ENCODE measurements at places on chromosomes 5 and 9.
A peak's percentile ranks its signal among the peaks of the same experiment; 100 is the strongest.

GRCh38 chr5:116616876-116617275 is 42.3 kb upstream of the SEMA6A start:
- no peak for DNase-seq

DNA sequence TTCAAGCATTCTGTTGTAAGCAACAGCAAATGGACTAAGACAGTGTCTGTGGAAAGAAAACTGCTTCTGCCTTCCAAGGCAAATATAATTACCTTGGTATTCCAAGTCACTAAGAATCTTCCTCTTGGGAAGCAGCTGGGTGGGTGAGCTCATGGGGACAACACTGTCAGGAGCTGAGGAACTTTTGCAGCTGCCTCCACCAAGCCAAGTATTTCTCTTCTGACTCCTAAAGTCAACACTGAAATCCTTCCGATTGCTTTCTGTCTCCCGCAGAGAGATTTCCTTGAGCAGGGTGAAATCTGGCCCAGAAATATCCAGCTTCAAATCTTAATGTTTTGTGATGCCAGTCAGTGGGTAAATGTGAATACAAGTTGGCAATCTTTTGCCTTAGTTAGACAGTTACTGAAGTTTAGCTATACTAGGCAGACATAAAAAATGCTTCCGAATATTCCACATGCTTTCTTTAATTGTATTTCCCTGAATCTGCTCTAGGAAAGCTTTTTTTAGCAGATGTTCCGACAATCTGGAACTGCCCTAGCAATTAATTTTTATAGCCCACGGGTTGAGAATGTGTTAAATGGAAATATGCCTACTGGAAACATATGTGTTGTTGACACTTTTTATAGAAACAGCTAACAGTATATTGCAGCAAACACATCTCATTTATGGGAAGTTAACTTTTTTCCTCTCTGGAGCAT is 369.9 kb upstream of the DAB2 start:
- DNase-seq: no peak

- DNase-seq: no peak
Measured at GRCh38 chr5:60092671-60093422, 199.3 kb upstream of the PDE4D start.

DNA sequence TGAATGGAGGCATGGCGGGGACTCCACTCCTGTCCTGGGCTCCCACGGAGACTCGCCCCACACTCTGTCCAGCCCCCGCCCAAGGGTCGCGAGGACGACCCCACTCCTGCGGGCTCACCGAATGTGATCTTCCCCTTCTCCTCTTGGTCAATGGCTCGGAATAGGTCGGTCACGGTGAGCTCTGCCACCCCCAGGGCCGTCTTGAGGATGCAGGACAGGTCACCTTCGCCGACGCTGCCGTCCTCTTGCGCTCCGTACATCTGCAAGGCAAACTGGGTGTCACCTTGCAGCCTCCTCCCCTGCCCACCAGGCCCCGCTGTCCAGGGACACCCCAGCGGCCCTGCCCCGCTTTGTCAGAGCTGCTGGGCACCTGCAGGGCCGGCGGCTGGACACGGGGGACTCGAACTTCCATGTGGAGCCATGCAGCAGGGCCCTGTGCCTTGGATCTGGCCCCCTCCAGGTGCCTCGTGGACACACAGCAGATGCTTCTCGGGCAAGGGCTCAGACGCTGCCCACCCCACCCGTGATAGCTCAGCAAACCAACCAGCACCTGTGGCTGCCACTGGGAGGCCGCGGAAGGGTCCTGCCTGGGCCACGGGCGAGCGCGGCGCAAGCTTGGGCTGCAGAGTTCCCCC is 21.5 kb upstream of the SLC6A3 start:
- DNase-seq: no peak

DNA sequence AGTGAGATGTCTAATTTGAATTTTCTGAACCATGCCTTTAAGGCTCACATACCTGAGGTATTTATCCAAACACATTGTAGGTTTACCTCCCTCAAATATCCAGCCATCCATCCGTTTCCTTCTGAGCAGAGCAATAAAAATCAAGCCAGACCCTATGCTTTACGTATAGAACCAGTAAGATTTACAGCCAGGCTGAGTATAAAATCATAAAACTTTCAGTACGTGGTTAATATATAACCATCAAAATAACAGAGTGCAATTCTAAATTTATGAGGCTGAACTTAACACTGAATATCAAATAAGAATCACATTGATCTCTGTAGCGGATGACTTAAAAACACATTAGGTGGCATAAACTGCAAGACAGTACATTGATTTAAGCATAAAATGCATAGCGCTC is 877.9 kb upstream of the WWC1 start:
- no peak for DNase-seq

DNA sequence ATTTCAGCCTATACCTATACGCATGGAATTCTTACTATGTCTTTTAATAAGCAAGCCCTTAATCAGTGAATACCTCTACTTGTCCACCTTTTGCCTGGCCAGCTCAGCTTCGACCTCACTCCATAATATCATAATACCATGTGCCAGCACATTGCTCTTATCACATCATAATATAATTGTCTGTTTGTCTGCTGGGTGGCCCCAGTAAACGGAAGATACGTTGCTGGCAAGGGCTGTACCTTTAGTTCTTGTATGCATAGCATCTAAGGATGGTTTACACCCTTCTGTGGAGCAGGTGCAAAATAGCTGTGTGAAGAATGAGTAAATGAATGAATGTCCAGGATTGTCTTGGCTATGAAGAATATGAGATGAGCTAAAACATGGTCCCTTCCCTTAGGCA is 29.9 kb downstream of the SV2C start:
- DNase-seq: no peak

- no peak for DNase-seq
Measured at GRCh38 chr5:7668627-7669026, 182.3 kb downstream of the CFAP90 start.

DNA sequence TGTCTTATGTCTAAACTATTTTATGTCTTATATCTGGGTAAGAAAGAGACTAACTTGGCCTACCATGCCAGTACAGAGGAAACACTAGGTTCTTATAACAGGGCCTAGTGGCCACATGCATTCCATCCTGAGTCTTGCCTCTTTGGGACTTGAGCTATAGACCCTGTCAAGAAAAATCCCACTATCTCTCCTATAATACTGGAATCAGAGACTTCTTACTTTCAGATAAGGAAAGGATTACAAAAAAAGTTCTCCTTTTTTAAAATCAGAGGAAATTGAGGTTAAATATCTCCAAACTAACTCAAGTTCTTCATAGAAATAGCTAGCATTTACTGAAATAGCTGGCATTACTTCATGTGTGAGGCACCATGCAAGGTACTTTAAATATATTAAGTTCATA is 34.3 kb downstream of the PTGER4 start:
- DNase-seq: no peak

- no peak for DNase-seq
Measured at GRCh38 chr5:6269925-6270324, 108.4 kb downstream of the MED10 start.

DNA sequence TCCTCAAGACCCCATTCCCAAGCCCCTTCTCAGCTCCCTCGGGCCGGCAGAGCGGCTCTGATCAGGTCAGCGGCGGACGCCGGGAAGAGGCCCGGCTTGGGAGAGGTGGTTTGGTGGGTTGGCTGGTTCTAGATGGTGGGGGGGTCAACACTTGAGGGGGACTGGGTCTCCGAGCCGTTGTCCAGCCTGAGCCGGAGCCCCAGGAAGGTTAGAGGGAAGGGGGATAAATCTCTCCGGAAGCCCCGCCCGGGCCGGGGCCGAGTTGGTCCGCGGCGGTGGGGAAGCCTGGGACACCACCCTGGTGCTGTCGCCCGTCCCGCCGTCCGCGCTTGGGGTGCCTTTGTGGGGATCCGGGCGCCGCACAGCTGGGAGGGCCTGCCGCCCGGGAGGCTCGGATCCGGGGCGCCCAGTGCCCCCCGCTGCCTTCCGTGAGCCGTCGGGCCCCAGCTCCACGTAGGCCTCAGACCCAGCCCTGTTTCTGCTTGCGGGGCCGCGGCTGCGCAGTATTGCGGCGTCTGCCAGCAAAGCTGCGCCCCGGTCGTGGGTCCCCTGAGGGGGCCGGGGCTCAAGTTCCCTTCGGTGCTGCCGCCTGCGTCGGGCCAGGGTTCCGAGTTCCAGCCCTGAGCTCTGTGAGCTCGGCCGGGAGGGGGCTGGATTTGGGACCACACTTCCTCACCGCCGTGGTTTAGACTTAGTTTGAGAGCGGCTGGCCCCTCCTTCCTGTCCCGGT is 542 bp upstream of the TRIM52 start:
- peak; percentile 59 for DNase-seq

- no peak for DNase-seq
Measured at GRCh38 chr9:133420392-133420827, 1.8 kb upstream of the ADAMTS13 start.

- peak; percentile 59 for DNase-seq
Measured at GRCh38 chr5:135030956-135031812, 2.8 kb downstream of the PITX1 start.

DNA sequence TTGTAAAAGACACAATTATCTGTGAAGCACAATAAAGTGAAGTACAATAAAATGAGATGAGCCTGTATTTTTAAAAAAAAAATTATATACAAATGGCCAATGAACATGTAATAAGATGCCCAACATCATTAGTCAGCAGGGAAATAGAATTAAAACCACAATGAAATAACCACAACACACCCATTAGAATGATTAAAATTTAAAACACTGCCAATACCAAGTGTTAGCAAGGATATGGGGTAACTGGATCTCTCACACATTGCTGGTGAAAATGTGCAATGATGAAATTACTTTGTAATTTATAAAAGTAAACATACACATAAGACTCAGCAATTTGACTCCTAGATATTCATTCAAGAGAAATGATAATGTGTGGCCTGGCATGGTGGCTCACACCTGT is 62.8 kb downstream of the SHOC1 start:
- no peak for DNase-seq

DNA sequence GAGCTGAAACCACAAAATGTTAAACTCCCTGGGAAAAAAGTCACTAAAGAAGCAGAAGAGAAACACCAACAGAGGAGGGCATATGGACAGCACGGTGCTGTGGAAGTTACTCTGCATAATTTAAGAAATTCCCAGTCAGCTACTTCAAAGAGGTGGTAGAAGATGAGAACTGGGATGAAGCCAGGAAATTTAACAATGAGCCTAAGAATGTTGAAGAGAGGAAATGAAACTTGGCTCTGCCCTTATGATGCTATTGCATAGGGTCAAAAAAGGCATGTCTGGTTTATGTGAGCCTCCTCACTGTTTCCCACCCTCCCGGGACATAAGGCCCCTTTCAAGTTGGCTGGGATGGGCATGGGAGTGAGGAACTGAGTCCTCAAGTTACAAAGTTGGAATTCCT is 25.4 kb upstream of the SNX18 start:
- no peak for DNase-seq

- no peak for DNase-seq
Measured at GRCh38 chr9:22160221-22160620, 151.1 kb upstream of the CDKN2B start.

- peak; percentile 46 for DNase-seq
Measured at GRCh38 chr9:134344068-134344799, 18.0 kb downstream of the RXRA start.

DNA sequence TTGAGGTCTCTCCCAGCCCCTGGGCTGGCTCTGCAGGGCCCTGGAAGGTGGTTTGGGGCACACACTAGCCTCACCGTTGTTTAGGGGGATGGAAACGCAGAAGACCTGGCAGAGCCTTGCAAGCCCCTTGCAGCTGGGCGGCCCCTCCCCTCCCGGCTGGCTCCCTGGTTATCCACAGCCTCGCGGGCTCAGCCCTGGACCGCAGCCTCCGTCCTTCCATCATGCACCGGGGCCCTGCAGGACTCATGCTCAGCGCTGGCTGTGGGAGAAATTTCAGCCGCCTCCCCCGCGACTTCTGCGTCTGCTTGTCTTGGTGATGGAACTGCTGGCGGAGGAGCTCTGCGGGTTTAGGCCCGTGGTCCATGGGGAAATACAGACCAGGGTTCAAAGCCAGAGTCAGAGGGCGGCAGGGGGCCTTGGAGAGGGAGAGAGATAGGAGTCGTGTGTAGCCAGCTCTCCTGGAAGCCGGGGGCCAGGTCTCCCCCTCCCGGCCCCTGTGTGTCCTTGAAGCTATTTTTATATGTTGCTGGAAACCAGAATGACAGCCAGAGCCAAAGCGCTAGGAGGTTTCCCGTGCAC is 75.8 kb upstream of the IER5L start:
- no peak for DNase-seq

DNA sequence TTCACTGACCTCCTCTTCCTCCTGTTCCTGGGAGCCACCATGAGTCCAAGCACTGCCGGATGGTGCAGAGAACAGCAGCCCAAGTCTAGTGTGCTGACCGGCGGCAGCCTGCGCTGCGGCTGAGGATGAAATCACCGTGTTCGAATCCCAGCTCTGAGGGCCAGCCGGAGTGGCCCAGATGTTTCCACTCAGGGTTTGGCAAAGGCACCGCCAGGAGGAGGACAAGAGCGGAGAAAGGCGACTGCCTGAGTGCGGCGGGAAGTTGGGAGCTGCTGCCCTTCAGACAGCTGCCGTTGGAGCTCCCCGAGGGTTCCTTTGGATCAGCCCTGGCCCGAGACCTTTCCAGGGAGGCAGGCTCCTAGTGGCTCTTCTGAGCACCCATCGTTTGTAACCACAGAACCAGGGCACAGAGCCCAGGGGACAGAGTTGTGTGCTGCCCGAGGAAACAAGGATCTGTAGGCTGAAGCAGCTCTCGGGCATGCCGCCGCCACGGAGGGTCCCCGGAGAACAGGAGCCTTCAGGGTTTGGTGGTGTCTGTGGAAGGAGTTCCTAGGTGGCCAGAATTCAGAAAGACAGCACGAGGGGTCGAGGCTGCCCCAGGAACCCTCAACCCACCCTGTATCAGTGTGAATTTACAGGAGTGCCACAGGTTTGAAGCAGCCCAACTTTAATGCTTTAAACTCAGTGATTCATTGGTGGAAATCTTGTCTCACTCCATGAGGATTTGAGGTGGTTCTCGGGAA is 115.6 kb upstream of the COL5A1 start:
- DNase-seq: no peak

- DNase-seq: no peak
Measured at GRCh38 chr9:73200694-73201452, 49.2 kb downstream of the ANXA1 start.

- no peak for DNase-seq
Measured at GRCh38 chr9:86022687-86023266, 76.6 kb downstream of the GOLM1 start.

- no peak for DNase-seq
Measured at GRCh38 chr5:19044931-19045695, 942.9 kb downstream of the CDH18 start.

DNA sequence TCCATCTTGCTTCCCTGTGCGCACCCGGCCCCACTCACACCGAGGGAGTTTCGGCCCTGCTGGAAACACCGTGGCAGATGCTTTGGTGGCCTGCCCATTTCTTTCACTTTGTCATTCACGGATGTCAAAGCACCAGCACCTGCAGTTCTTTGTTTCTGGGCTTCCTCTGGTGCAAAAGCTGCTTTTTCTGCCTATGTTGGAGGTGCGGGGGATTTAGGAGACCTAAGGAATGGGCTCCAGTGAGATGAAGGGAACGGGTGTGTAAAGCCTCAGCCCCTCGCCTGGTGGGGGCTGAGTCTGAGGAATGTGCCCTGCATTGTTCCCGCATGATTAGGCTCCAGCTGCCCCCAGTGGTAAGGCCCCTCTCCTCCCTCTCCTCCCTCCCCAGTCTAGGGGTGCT is 62.3 kb downstream of the THBS4 start:
- DNase-seq: peak; percentile 45

GRCh38 chr5:173774271-173774761 is 113.8 kb upstream of the CPEB4 start:
- no peak for DNase-seq

GRCh38 chr5:108900668-108901067 is 153.0 kb downstream of the FER start:
- no peak for DNase-seq

Data from WTC11 (cell line).